ENCODE measurements at places on chromosomes 1 and 21.
A peak's percentile ranks its signal among the peaks of the same experiment; 100 is the strongest.

GRCh38 chr1:42815941-42816584, 859 bp upstream of the ERMAP start:
- no peak for DNase-seq

DNA sequence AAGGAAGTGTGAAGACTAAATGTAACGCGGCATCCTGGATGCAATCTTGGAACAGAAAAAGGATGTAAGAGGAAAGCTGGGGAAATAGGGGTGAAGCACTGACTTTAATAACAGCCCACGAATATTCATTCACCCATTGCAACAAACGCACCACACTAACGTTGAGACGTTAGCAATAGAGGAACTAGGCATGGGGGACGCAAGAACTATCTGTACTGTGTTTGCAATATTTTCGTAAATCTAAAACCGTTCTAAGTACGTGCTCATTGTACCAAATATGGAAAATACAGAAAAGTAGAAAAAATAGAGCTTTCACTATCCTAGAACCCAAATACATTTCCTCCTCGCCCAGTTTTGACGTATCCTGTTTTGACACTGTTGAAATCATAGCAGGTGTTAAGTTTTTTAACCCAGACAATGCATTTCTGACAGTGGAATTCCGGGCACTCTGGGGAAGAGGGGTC, 3.9 kb downstream of the LAPTM5 start:
- no peak for DNase-seq

- DNase-seq = no peak
Measured at GRCh38 chr1:27601771-27602461, 2.0 kb downstream of the AHDC1 start.

- DNase-seq = no peak
Measured at GRCh38 chr1:55702064-55702463, 486.9 kb upstream of the USP24 start.

GRCh38 chr1:47710329-47711071, 272.7 kb downstream of the FOXD2 start:
- DNase-seq = peak; percentile 60

DNA sequence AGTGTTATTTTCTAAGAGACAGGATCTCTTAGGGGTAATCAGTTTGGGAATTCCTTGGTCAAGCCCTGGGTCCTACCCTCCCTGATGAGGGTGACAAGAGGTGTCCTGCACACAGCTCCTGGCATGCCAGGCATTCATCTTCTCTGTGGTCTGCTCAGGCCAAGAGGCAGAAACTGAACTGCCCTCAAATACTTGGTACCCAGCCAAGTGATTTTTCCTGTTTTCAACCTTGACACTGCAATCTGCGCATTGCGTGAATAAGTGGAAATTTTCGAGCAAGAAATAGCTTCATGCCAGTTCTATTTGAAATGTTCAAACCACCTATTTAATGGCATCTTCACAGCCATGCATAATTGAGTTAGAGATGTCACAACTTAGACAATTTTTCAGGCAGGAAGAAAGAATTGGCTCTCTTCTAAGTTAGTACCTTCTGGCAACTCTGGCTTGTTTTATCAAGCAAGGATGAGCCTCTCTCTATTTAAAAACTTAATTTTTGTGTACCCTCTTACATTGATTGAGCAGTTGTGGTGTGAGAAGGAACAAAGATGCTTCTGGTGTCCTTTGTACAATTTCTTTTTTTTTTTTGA, 27.0 kb downstream of the DNM3 start:
- no peak for DNase-seq

DNA sequence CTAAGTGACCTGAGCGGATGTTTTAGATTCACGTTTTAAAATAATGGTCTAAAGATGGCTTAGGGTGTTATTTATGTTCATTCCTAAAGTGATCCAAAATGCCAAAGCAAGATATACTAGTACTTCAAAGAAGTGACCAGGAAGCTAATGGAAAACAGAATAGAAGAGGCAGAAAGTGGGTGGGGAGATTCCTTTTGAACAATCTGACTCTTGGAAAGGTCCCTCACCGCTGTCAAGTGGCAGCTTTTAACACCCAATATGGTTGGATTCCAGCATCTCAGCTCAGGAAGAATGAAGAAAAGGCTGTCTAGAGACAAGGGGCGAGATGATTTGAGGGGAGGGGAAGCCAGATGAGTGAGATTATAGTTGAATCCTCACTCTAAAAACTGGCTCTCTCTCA, 90.3 kb downstream of the SCMH1 start:
- no peak for DNase-seq

- DNase-seq = peak; percentile 45
Measured at GRCh38 chr1:89821322-89822108, 683 bp downstream of the LRRC8D start.

DNA sequence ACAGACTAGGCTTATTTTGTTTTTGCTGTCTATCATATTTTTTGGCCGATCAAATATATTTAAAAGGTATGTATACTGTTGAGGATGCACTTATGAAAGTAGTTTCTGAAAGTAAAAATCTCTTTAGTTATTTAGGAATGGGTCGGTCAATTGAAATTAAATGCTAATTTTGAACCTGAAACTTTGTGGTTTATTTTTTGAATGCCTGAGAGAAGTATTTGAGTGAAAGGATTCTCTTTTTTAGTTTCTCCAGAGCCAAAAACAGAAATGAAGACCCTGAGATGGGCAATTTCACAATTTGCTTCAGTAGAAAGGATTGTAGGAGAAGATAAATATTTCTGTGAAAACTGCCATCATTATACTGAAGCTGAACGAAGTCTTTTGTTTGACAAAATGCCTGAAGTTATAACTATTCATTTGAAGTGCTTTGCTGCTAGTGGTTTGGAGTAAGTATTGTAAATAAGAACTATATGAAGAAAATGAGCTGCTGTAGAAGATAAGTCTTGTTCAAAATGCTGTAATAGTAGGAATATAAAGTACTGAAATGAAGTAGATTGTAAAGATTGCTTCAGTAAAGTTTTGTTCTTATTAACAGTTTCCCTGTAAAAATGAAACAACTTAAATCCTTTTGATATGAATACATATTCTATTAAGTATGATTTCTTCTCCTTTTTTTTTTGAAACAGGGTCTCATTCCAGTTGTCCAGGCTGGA, 11.5 kb downstream of the USP1 start:
- DNase-seq = no peak

DNA sequence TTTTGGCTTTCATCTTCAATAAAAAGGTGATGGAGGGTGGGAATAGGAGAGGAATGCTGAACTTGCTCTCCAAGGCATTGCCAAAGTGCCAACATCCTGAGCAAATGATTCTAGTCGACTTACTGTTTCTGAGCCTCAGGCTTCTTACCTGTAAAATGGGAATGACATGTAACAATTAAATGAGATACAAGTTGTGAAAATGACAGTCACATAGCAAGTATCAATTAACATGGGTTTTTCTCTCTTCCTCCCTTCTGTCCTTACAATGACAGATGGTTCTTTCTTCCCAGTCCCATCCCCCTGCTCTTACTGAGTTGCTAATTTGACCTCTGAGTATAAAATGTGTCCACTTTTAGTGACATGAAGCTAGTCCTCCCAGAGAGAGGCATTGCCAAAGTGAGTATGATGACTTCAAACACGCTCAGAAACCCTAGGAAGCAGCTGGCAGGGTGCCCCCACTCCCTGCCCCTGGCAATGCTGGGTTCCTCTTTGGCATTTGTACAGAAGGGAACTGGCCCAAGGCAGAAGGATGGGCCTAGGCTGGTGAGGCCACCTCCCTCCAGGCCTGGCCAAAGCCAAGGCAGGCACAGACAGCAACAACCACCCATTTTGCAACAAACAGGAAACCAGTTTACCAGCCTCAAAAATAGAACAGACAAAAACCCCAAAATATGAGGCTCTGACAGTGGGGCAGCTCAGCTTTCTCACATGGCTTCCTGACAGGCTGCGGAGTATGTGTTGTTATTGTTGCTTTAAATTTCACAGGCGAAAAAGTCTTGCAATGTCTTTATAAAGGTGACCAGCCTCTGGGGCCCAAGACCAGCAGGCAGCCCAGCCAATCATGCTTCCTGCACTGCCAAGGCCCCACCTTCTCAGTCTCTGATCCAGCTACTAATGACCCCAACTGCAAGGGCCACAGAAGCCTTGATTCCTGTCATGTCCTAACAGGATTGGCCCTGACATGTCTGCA, 115.9 kb downstream of the HIVEP3 start:
- DNase-seq = no peak

- DNase-seq = no peak
Measured at GRCh38 chr1:2016123-2016522, 3.0 kb upstream of the GABRD start.

DNA sequence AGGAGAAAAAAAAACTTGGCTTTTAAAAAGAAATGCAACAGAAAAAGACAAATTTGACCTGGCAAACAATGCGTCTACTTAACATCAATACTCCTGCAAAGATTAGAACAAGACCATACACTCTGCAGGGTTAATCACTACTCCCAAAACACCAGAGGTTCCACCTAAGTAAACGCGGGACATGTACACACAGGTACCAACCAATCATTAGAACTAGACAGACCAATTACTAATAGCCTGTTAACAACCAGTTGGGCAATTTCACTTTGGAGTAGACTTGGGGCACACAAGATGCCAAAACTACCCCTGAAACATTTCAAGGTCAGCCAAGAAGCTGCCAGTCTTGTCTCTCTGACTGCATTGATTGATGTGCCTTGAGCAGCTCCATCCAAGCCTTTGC, 125.8 kb downstream of the RRAGC start:
- no peak for DNase-seq

GRCh38 chr21:39775816-39776215, 30.8 kb downstream of the IGSF5 start:
- no peak for DNase-seq

GRCh38 chr1:154786804-154787570, 83.1 kb downstream of the KCNN3 start:
- DNase-seq = no peak

- no peak for DNase-seq
Measured at GRCh38 chr1:22781483-22781882, 70.8 kb downstream of the EPHB2 start.

- DNase-seq = no peak
Measured at GRCh38 chr1:6300342-6301048, 39.6 kb upstream of the GPR153 start.

DNA sequence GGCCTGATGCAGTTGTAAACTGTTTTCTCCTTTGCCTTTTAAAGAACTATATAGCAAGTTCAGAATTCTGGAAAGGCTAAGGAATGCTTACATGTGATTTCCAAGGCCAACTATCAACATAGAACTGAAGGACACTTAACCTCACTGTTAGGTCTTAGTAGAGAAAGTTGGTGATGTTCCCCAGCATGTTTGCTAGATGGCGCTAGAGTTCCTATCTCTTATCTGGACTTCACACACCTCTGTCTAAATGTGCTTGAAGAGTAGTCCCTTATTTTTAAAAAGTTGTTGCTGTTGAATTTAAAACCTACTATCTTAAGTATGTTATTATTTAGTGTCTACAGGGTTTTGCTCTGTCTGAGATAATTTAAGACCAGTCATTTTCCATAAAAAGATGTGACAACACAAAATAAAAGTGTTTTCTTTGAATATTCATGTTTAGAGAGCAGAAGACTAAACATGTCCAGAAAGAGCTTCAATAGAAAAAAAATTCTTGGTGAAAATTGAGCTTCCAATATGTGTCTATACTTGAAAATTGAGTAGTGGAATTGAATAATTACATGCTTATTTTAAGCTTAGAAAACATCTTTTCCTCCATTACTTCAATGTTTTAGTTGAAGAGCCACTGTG, 237.3 kb downstream of the S1PR1 start:
- DNase-seq = no peak

DNA sequence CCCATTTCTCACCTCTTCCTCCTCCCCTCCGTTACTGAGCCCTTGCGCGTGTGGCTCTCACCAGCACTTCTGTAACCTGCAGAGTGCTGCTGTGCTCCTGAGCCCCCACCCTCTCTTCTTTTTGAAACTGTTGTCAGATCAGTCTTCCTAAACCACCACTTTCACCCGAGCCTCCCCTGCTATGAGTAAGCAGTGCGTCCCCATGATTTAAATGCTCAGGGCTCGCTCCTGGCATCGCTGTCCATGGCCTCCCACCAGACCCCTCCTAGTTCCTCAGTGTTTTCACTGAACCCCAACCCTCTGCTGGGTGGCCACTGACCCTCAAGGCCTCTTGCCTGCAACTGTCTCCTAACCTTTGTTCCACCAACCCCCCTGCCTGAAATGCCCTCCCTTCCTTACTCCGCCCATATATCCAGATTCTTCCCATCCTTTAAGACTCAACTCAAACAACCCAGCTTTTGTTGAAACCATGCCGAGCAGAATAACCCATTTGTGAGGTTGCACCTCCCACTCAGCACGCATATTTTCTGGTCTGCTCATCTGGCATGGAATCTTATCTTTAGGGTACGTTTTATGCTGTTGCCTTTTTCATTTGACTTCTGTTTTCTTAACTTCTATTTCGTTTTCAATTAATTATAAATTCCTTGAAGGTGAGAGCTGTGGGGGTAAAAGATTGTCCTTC, 64.5 kb upstream of the FAM3B start:
- DNase-seq = no peak

DNA sequence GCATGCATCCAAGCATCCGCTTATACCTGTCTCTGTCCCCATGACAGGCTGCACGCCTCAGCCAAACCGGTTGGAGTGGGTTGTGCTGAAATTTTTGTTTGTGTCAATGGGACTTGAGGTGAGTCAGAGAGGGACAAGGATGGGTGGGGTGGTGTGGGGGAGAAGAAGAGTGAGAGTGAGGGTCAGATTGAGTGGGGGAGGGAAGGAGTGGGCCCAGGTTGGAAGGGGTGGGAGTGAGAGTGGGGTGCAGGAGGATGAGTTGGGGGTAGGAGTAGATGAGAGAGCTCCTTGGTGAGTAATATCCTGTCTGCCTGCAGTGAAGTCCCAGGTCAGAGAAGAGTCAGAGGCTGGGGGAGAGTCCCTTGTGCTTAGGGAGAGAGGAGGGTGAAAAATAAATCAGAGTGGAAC, 3.3 kb upstream of the NECTIN4 start:
- peak; percentile 68 for DNase-seq

DNA sequence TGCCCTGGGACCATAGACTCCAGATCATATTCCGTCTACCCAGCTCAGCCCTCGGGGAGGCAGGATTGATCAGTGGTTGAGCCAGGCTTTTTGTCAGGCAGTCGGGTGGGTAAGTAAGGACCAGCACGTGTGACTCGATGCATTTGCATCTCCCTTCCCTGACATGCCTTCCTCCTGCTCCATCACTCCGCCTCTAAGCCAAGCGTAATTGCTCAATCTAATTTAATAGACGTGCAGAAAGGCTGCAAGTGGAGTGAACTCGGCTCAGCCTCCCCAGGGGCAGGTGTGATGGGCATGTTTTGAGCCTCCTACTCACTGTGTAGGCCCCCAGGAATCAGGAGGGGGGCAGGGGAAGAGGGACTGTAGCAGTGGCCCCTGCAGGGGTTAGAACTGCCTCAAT, 34.6 kb upstream of the GRIK3 start:
- no peak for DNase-seq

- no peak for DNase-seq
Measured at GRCh38 chr1:81738875-81739274, 61.9 kb upstream of the ADGRL2 start.

DNA sequence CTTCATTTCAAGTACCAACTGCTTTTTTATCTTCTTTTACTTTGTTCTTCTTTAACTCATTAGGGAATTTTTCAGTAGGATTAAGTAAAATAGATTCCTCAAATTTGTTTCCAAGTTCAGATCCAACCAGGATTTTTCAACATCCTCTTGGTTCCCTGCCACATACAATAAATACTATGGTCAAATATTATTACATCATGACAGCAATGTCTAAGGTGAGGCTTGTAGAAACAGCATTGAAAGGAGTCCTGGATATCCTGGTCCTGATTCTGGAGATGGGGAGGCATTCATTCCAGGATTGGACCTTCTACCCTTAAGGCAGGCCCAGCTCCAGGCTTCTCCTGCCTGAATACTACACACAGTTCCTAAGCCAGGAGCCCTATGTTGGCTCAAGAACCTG, 80.2 kb upstream of the F3 start:
- no peak for DNase-seq
